ENCODE measurements at places on chromosomes 4 and X. TPM values are rescaled to one million over a fixed set of nuclear protein-coding genes. Genes with fewer than 3 reads are reported as not detected.
A peak's percentile ranks its signal among the peaks of the same experiment; 100 is the strongest.

SLC6A14 gene
- total RNA-seq: not detected

DNA sequence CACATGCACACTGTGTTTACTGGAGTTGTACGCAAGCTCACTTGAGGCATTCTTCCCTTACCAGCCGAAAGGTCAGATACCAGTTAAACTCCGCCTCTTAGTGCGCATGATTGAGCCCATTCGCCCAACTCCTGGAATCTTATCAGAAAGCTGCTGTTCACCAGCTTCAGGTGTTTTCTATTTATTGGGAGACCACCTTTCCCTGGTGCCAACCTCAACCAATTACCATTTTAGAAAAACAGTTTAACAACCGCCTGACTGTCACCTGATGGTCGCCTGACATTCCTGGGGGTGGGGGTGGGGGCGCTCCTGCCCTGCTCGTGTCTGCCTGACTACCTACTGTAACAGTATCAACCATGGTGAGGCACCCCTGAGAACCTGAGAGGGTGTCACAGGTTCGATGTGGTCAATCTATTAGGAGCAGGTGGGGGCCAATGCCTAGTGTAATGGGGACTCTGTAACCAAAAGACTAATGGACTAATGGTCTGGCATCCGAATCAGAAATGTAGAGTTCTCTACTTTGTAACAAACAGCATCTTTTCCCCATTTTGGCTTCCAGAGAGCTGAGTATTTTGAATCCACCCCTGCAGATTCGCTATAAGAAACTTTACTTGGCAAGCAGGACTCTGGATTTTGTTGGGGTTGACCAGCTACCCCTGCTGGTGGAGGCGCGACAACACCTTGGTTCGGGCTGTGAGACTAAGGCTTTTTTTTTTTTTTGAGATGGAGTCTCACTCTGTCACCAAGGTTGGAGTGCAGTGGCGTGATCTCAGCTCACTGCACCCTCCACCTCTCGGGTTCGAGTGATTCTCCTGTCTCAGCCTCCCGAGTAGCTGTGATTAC lies 58.2 kb upstream of the ZNF157 start:
- peak; percentile 31 for DNase-seq

- DNase-seq: no peak
These were observed 50.6 kb upstream of the ACSL4 start for GRCh38 chrX:109783701-109784079.

- DNase-seq: no peak
These were observed 1.9 kb upstream of the RGS12 start for GRCh38 chr4:3290889-3291321.

GRCh38 chr4:122045533-122045932 lies 93.7 kb upstream of the TRPC3 start:
- no peak for DNase-seq

DNA sequence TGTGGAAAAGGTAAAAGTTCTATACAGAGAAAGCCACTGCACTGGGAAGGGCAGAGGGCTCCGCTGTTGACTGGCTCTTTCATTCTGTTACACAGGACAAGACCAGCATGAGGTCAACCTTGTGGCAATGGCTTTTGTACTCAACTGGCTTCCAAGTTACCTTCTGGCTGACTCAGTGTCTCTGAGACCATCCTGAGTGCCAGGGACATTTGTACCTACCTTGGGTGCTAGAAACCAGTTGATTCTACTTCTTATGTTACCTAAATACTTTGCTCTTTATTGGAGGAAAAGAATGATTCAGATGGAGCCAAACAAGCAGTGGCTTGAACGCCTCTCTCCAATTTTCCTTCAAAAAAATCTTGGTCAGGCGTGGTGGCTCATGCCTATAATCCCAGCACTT lies 123.2 kb downstream of the RBM47 start:
- no peak for DNase-seq

XAGE1A gene
- not detected for total RNA-seq
